Stimulated activated CD4-positive, alpha-beta T cell treated with anti-CD3 and anti-CD28 coated beads, Interleukin-1b, Interleukin-23, amount 100 ng/mL, for 48 hours (primary cell): ENCODE measurements at places on chromosomes 4 and X.

GRCh38 chr4:90234916-90235547 lies 107.8 kb downstream of the CCSER1 start:
- no peak for DNase-seq

- no peak for DNase-seq
These were observed 27.5 kb downstream of the ZFYVE28 start for GRCh38 chr4:2390784-2391421.

DNA sequence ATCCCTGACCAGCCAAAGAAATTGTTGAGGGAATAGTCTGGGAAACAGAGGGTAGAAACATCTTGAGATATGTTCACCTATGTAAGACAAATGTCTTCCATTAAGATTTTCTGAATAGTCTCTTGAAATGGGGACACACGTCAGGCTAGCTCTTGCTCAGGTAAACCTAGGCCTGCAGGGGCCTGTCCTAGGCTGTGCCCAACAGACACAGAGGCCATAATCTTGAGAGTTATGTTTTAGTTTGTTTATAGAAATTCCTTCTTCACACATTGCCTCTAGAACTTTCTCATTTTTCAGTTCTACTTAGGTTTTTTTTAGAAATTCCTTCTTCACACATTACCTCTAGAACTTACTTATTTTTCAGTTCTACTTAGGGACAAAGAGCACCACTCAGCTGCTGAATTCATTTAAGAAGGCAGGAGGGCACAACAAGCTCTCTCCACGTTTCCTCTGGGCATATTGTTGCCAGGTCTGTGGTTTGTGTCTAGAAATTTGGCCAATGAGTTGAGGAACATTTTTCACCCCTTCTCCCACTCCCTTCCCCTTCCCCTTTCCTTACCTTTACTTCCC lies 94.9 kb downstream of the ARHGAP24 start:
- DNase-seq: no peak

DNA sequence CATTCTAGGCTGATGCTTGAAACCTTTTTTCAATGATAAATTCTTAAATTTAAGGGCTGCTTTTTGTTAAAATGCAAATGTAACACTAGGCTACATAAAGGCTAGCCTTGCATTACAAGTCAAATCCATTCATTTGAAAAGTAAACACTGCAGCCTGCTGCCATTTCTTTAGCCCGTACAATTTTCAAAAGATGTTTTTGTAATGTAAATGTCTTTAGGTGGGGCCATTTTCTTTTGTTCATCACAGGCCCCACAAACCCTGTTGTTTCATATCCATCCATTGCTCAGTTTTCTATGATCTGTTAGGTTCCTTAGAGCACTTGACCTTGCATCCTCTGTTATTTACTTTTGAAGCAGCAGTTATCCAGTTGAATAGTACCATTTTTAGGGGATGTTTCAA lies 296.2 kb upstream of the AMOT start:
- no peak for DNase-seq

DNA sequence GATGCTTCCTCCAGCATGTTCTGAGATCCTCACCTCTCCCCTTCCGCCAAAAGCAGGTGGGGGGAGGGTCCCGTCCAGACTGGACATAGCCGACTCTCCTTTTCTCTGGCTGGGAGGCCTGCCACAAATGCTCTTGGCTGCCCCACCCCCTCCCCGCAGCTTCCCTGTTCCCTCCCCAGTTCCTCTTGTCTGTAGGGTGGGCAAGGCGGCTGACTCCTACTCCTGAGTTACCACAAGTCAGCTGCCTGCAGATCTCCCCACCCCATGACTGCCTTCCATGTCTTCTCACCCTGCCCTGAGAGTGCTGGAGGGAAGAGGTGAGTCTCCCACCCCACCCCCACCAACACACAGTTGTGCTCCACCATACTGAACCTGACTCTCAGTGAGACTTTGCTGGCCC lies 2.9 kb downstream of the ATP6AP1 start:
- no peak for DNase-seq

DNA sequence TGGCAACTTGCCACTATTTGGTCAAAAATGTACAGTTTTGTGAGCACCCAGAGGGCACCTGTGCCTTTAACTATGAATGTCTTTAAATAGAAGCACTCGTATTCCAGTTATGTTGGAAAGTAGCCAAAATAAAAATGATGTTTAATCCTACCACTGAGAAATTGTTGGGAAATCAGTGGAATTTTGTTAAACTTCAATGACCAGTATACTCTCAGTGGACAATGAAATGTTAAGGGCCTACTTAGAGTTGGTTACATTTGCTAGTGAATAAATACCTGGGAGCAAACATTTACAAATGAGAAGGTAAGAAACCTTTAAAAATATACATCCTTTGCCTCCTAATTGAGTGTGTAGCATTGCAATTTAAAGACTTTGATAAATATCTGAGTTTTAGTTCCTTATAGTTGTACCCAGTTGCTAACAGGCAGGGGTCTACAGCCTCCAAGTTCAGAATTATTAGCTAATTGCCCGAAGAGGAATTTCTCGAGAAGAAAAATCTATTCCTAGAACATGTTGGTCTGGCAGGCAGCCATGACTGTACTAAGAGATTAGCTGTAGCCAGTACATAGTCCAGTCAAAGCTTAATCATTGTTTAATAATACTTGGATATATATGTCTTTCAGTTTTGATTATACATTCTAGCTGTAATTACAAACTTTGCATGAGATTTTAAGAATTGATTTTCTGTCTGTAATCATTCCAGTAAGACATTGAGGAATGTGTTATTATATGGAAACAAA lies 93.2 kb downstream of the IL1RAPL2 start:
- no peak for DNase-seq

DNA sequence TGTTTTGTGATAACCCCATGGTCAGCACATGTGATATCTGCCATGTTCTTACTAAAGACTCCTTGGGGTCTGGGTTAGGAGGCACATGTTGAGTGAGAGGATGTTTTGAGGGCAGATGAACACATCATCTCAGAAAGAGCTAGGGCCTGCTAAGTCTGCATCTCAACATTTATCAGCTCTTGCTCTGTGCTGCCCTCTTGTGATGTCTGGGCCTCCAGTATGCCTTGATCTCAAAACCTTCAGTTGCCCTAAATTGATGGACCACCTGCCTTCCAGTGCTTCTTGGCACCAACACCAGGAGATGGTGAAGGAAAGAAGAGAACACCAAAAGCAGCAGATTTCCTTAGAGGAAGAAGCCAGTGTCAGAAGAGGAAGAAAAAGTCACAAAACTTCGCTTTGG lies 22.5 kb downstream of the MID1 start:
- DNase-seq: no peak

DNA sequence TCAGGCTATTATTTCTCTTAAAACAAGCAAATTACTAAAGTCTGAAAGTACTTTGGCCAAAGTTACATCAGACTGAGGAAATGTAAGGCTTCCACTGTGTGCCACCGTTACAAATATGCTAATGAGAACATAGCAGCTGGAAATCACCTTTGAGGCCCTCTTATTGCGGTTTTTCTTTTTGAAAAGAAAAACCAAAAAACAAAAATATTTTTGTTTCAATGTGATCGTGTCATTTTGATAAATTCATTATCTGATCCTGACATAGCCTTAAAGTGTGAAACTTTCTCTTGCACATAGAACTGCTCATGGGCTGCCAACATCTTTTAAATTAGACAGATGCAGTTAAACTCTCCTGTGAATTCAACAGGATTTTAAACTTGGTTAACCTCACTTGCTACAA lies 2.8 kb upstream of the TIFA start:
- DNase-seq: no peak

DNA sequence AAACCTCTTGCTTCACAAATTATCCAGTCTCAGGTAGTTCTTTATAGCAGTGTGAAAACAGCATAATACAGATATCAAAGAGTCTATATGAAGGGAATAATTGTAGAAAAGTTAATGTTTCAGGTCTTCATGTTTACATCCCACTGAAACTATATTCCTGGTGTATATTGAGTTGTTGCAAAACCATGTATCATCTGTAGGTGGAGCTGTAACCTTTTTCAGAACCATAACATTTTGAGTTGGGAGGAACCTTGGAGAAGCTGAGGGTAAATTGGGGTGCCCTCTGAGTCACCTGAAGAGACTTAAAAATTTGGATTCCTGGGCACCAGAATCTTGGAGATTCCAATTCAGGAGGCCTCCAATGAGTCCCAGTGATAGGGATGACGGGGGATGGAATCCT lies 51.9 kb upstream of the TAPT1 start:
- DNase-seq: no peak

GRCh38 chr4:163492951-163493504 lies 1.5 kb upstream of the TMA16 start:
- DNase-seq: no peak

GRCh38 chrX:153306527-153307115 lies 14.9 kb downstream of the PNMA6F start:
- DNase-seq: no peak

DNA sequence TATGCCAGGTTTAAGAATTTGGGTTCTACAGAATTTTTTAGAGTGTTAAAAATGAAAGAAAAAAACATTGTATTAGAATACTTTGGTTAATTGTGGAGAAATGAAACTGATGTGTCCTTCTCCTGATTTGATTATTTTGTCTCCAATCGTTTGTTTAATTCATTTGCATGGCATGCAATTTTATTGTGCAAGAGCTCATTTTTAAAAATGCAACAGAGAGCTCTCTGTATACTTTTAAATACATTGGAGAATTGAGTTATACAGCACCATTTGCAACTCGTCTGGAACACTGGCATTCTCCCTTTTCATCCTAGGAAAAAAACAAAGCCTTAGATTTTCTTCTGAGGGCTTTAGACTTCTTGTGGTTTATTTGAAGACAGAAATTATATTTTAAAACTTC lies 689 bp downstream of the EXOC1L start:
- DNase-seq: no peak

DNA sequence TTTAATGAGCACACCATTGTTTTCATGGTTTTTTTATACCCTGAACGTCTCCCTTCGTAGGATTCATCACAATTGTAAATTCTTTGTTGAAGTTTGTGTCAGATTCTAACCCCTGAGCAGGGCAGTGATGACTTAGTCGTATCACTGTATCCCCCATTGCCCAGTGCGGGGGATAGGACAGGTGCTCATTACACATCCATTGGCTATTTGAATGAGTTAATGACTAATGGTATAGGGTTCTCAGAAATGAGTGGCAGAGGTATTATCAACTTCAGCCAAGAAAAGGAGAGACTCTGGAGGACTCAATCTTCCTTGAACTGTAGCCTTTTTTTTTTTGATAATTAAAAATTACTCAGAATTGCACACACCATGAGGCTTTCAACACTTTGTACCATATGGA lies 64.6 kb downstream of the SYNPO2 start:
- no peak for DNase-seq

DNA sequence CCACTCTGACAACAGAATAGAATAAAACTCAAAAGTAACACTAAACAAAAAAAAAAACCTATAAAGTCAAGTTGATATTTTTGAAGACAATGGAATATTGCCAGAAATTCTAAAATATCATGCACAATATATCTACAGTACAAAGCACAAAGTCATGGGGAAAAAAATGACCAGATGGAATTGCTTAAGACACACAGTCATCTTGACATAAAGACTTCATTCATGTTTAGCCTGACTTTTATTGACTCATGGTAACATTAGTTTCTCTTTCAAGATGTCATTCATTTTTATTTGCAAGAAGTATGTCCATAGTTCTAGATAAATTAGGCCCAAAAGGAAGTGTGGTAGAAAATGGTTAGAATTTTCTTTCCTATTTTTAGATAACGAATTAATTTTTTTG lies 259.1 kb downstream of the CAMK2D start:
- no peak for DNase-seq

- no peak for DNase-seq
These were observed 493 bp upstream of the KCNIP4 start for GRCh38 chr4:21949073-21949457.

DNA sequence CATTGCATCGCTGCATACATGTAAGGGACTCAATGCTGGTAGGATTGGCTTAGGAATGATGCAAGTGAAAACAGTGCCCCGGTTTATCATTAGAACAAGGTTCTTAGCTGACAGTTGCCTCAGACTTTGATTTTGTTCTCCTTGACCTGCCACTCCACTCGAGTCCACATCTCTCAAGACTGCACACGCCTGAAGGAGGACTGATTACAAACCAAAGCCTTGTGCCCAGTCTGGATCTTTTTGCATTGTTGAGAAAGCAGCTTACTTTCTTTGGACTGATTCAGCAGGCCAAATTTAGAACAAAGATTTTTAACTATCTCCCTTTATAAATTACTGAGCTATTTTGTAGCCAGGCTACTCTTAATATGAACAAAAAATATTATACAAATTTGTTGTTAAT lies 125.6 kb downstream of the PTTG2 start:
- DNase-seq: no peak

DNA sequence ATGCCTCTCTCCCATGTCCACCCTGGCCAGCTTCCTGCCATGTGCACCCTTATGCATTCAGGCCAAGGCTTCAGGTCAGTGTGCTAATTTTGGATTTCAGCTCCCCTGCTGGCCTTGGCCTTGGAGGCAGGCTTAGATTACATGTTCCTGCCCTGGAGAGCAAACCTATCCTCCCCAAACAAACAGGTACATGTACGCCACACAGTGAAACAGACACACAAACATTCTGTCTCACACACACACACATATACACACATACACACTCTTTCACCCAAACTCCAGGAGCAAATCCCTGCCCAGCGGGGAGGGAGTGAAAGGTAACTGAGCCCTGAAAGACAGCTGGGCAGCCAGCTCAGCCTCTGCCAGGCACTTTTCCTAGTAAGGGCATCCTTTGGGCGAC lies 62.7 kb upstream of the ARHGAP36 start:
- no peak for DNase-seq

DNA sequence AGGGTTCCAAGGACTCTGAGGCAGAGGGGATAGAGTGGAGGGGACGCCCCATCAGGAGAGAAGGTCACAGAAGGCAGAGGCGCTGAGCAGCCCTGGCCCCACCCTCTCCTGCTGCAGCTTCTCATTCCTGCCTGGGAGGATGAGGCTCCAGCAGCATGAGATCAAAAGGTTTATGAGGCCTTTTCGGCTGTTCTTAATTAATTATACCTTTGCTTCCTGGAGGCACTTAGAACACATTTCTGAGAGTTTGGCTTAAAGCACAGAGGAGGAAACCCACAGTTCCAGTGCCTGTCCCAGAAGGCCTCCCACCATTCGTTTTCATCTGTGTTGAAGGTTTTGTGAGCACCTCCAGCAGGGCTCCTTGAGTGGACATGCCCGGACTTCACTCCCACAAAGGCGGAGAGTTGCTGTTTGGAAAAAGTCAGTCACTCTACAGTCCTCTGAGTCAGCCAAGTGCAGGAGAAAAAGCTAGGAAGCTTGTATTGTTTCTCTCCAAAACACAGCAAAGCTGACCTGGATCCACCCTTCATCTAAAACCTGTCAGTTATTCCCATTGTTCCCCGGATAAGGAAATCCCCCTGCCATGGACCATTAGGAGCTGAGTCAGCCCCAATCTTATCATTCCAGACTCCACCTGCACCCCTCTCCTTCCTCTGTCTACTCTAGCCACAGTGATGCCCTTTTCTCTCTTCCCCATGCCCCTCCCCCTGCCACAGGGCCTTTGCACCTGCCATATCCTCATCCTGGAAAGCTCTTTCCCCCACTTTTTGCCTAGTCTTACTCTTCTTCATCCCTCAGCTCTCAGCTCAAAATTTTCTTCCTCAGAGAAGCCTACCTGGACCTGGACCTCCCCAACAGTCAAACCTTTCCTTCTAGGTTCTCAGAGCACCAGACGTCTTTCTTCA lies 276.8 kb downstream of the FBXW7 start:
- DNase-seq: no peak

- DNase-seq: no peak
These were observed 18.2 kb downstream of the SLC25A43 start for GRCh38 chrX:119417376-119417775.
